ENCODE measurements at places on chromosomes 2 and 18.
A peak's percentile ranks its signal among the peaks of the same experiment; 100 is the strongest.

DNA sequence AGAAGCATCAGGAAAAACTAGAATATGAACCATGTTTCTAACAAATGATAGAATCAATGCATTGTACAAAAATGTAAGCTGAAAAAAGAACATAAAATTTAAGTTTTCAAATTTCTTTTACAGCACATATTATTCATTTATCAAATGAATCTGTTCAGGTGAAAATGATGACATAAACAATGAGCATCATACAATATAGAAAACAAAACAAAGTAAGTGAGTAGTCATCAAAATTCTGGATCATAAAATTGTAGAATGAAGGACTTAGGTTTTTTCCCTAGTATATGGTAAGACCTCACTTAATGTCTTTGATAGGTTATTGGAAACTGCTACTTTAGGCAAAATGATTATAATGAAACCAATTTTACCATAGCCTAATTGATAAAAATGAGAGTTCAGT is 427.0 kb upstream of the KCNH7 start:
- no peak for DNase-seq

DNA sequence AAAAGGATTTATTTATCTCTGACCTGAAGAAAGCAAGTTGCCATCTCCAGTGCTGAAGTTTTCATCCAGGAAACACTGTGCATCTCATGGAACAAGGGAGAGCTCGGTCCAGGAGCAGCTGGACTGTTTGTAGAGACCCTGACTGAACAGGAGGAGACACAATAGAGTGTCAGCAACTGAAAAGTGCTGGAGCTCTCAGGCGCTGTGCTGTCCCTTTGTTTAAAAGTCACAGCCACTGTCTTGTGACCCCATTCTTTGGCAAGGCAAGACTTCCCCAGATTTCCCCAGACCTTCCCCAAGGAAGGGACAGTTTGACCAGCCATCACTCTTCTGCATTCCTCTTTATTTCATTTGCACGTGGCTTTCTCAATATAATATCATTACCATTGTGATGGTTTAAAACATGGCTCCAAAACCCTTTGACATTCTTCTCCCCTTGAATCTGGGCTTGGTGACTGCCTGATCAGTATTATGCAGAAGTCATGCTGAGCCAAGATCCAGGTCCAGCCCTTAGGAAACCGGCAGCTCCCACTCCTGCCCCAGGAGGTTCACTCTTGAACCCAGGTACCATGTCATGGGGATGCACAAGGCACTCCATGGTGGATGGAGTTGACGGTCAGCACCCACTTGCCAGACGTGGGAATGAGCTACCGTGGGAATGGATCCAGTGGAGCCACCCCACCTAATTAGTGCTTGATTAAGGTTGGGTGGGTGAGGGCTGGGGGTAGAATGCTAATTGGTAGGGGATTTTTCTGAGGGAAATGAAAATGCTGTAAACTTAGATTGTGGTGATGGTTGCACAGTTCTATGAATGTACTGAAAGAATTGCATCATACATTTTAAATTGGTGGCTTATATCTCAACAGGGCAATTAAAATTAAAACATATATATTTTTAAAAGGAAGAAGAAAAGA is 497.9 kb upstream of the RAB6C start:
- no peak for DNase-seq

- DNase-seq: no peak
These were observed 123.6 kb upstream of the STK17B start for GRCh38 chr2:196295005-196295404.

DNA sequence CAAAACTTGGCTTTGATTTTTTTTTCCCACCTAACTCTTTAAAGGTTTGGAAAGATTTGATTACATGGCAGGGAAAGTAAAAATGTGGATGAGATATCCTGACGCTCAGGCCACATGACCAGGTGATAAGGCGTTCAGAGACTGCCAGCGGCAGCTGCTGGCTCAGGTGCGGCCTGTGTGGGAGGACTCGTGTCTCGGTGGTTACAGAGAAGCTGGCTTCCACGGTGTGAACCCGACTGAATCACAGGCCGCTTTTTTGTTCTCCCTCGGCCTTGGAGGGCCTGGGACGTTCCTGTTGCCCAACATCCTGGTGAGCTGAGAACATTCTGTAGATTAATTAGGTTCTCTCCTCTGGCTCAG is 124.2 kb upstream of the ZNF516 start:
- no peak for DNase-seq

DNA sequence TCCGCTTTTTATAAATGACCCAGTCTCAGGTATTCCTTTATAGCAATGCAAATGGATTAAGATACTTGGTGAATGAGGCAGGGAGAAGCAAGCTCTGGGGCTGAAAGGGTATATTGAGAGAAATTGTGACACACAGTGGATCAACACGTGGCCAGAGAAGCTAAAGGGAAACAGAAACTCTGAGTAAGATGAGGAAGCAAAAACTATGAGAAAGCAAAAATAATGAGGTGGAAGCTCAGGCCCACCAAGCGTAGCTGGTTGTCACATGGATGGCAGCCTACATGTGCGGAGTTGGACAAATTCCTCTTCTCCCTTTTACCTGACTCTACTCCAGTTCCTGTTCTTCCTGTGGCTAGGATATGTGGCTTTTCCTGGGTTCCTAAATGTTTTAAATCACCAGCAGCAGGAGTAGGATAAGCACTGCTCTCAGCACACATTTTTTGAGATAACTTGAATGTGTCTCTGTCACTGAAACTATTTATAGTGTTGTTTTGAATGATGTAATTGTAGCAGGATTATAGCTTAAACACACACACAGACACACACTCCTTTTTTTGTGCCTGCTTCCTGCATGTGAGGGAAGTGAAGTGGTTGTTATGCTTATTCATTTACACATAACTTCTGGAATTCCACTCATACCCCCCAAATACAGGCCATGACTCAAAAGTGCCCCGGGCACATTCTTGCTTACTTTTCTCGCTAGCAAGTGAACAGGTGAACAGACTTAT is 30.1 kb upstream of the EPC2 start:
- no peak for DNase-seq

DNA sequence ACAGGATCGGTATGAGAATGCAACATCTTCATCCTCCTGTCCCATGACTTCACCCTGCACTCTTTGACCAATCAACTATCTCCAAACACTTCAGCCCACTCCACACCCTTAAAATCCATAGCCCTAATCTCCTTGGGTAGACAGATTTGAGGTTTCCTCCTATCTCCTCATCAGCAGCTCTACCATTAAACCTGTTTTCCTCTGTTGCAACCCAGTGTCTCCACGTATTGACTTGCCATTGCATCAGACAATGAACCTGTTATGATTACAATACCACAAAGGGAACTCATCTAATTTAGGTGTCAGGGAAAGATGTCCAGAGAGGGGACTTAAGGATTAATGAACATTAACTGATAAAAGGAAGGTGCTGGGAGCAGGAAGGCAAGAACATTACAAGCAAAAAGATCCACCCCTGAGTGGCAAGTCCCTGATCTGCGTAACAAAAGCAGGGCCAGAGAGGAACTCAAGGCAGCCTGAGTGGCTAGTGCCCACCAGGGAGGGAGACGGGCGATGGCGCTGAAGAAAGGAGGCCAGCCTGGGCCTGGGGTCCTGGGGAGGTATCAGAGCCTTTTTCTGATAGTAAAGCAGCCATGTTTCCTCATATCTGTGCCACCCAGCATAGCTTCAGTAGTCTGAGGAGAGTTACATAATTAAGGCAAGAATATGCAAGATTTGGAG is 44.6 kb downstream of the AKAIN1 start:
- DNase-seq: no peak

- no peak for DNase-seq
These were observed 107.9 kb downstream of the ALPK2 start for GRCh38 chr18:58520969-58521368.

GRCh38 chr2:2868085-2868484 is 509.5 kb downstream of the EIPR1 start:
- peak; percentile 55 for DNase-seq

DNA sequence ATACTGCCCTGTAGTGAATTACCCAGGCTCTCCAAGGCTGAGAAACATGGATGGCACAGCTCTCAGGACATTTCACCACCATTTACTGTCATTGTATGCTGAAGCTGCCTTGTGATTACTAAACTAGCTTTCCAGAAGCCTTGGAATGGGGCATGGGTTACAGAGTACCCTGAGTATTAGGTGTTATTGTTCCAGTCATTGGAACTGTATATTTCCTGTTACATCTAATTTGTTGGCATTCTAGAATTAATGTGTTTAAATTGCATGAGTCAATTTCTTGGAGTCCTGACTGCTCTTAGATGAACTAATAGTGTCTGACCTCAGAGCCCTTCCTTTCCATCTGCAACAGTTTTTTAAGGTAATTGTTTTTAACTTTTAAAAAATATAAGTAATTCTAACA is 9.0 kb downstream of the DGUOK start:
- no peak for DNase-seq

GRCh38 chr2:31271851-31272267 is 37.9 kb downstream of the EHD3 start:
- DNase-seq: no peak

GRCh38 chr2:112644155-112644932 is 1.4 kb upstream of the SLC20A1 start:
- DNase-seq: no peak

- no peak for DNase-seq
These were observed 415.3 kb upstream of the ZEB2 start for GRCh38 chr2:144935191-144935590.

- no peak for DNase-seq
These were observed 143.0 kb downstream of the RAD51AP2 start for GRCh38 chr2:17375262-17375661.

- no peak for DNase-seq
These were observed 31.4 kb downstream of the CCDC93 start for GRCh38 chr2:117982376-117983033.

GRCh38 chr2:133086176-133086575 is 416.2 kb upstream of the LYPD1 start:
- no peak for DNase-seq

DNA sequence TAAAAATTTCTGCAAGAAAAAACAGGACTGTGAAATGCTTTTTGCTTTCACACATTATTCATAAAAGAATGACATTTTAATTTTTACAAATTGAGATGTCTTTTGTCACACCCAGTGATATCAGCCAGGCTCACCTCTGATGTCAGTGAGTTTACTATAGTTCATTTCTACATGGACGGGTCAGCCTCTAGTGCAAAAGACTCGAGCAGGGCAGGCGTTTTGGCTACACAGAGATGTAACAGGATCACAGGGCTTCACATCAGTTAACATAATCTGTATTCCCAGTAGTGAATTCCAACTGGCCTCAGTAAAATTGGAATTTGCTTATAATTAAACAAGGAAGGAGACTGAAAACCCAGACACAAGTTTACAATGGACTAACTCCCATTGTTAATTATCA is 275.6 kb upstream of the ZSWIM2 start:
- DNase-seq: no peak
